ENCODE measurements at places on chromosomes 4 and X.

- H3K4me3 ChIP-seq: peak overlapping the region; percentile 56
- H3K27ac ChIP-seq: peak overlapping the region; percentile 81
- peaks cover 2% of the 10 kb centered on the region for H3K4me1 ChIP-seq
- DNase-seq: peak; percentile 48
- no peaks in the 10 kb centered on the region for H3K27me3 ChIP-seq
Observed at GRCh38 chr4:39353478-39354253, 12.5 kb downstream of the RFC1 start.

DNA sequence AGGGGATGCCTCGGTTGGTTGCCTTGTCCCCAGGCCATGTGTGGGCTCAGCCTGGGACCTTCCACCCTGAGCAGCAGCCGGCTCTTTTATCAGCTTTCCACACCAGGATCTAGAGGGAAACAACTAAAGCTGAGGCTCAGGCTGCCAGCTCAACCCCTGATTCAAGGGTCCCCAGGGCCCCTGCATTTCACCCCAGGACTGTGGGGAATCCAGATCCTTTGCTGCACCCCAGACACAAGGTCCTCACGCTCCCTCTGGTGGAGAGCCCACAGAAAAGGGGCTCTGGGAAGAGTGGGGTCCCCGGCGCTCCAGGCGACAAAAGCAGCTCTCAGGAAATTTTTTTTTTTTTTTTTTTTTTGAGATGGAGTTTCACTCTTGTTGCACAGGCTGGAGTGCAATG lies 64.3 kb downstream of the ZFYVE28 start:
- no peaks in the 10 kb centered on the region for H3K27me3 ChIP-seq
- DNase-seq: no peak
- H3K36me3 ChIP-seq: no peaks in the 10 kb centered on the region
- no peaks in the 10 kb centered on the region for H3K4me1 ChIP-seq

DNA sequence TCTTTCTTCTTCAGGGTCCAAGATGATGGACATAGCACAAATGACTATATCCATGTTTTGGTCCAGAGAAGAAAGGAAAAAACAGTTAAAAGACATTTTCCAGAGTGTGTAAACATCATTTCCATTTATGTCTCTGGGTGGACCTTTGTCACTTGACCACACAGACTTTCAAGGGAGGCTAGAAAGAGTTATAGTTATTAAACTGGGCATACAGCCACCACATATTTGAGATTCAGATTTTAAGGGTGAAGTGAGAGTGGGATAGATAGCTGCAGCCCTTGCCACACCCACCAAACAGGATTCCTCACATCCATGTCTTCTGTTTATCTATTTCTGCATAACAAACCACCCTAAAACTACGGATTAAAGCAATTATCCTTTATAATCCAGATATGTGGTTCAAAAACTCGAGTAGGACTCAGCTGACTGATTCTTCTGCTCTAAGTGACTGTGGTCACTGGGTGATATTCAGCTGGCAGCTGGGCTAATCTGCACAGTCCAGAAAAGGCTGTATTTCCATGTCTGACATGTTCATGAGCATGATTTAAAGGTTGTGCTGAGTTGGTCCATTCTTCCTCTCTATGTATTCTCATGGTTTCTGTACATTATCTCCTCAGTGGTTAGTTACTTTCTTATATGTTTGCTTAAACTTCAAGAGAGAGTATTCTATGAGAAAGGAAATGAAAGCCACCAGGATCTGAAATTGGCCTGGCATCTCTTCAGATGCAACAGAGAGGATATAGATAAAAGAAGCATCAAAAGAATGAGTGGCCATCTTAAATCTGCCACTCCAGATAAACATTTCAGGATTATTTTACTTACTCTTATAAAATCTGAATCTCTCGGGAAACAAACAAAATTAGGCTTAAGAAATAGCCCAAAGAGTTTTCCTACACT lies 459.8 kb upstream of the CTSO start:
- no peaks in the 10 kb centered on the region for H3K27me3 ChIP-seq
- peak; percentile 4 for DNase-seq
- H3K36me3 ChIP-seq: no peaks in the 10 kb centered on the region
- H3K4me3 ChIP-seq: no peak overlapping the region
- H3K27ac ChIP-seq: no peak overlapping the region

- H3K27me3 ChIP-seq: peaks cover 2% of the 10 kb centered on the region
- peak; percentile 40 for DNase-seq
- H3K36me3 ChIP-seq: no peaks in the 10 kb centered on the region
- H3K27ac ChIP-seq: no peak overlapping the region
Observed at GRCh38 chr4:57184378-57185029, 74.3 kb upstream of the IGFBP7 start.

DNA sequence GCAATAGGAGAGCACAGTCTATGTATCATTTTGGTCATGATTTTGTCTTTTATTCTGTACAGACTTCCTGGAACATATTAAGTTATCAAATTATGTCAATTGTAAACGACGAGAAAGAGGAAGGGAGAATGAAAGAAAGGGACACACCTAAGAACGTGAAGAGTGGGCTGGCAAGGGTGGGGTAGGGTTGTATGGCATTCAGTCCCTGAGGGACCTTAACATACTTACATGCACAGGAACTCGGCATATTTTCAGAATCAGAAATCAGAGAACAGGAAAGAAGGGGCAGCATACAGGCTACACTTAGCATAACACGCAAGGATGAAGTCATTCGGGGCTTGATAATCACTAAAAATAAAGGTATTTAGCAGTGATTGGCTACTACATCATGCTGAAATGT lies 1375.0 kb upstream of the ADGRL3 start:
- H3K27me3 ChIP-seq: no peaks in the 10 kb centered on the region
- no peak overlapping the region for H3K4me3 ChIP-seq
- H3K4me1 ChIP-seq: no peaks in the 10 kb centered on the region
